ENCODE measurements at places on chromosomes 11 and 22.

GRCh38 chr11:128707681-128708080 lies 13.8 kb downstream of the FLI1 start:
- DNase-seq: no peak

DNA sequence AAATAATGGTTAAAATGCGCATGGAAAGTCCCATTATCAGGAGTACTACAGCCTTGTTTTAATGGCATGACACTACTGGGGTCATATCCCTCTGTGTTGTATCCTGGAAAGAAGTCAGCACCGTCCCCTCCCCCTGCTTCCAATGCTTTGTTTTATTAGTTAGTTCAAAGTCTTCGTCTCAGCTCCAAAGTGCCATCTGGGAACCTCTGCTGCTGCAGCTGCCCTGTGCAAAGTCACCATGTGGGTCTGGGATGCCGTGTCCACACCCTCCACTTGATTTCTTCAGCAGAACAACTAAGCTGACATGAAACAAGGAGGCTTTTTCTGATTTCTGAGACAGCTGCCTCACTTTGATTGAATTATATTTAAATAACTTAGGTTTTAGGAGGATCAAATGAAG lies 29.5 kb upstream of the NCAM1 start:
- no peak for DNase-seq

DNA sequence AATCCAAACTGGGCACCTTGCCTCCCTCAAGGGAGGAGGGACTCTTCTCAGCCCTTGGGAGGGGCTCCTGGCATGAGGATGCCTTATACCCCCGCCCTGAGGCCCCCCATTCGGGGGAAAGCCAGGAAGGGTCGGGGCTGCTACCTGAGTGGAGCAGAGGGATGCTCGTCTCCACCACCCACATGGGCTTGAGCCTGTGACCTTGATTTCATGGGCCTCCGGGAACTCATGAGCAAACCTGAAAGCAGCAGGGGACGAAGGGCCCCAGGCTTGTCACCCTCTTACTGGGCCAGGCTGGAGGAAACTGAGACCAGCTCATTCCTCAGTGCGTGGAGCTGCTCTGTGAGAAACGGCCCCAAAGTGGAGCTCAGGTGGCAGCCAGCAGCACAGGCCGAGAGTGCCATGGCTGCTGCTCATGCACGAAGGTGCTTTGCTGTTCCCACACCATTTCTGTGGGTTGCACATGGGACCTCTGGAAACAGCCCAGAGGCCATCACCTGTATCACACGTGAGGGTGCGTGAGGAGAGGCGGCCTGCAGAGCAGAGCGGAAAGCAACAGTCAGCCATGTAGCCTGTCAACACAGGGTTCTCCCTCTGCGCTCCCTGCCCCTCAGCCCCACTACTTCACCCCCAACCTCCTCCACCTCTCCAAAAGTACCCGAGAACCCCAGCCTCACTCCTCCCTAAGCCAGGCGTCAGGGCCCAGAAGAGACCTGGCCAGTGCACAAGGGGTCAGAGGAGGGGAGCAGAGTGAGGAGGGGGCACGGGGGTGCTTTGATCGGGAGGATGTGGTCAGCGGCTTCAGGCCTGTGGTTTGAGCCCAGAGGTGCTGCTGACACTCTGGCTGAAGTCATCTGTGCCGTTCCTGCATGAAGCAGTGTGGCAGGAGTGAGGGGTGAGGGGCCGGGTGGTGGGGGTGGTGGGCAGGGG lies 14.1 kb upstream of the IL2RB start:
- no peak for DNase-seq

DNA sequence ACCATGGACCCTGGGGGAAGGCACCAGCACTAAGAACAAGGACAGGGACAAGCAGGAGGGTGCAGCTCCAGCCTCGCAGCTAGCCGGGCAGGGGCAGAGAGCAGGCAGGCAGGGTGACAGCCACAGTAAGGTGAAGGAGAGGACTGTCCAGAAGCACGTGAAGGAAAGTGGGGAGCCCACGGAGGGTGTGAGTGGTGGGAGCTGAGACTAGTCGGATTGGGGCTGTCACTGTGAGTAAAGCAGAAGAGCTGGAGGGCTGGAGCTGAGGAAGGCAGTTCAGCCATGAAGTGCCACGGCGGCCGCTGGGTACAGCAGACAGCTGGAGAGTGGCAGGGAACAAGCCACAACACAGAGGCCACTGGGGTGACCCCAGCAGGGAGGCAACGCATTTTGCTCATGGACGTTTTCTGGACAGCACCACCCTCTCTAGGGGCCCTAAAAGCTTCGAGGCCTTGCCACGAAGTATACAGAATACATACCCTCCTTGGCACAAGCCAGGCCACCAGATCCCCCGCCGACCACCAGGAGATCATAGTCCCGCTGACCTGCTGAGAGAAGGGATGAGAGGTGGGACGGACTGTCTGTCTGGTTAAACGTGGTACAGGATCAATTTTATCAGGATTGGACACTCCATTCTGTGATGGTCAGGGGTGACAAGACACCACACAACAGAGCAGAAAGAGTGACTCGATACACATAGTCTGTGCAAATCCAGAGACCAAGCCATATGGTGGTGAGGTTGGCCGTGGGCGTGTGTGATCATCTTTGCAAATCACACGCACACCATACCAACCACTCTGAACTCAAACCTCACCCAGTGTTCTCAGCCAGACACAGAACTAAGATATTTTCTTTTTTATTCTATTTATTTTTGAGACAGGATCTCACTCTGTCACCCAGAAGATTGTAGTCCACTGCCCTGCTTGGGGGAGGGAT lies 10.8 kb upstream of the COMT start:
- no peak for DNase-seq

- no peak for DNase-seq
Observed at GRCh38 chr22:44439356-44440223, 58.4 kb downstream of the RTL6 start.

GRCh38 chr11:67694875-67695555 lies 20.6 kb upstream of the ALDH3B2 start:
- no peak for DNase-seq

- DNase-seq: no peak
Observed at GRCh38 chr11:93875637-93876036, 25.2 kb upstream of the VSTM5 start.

DNA sequence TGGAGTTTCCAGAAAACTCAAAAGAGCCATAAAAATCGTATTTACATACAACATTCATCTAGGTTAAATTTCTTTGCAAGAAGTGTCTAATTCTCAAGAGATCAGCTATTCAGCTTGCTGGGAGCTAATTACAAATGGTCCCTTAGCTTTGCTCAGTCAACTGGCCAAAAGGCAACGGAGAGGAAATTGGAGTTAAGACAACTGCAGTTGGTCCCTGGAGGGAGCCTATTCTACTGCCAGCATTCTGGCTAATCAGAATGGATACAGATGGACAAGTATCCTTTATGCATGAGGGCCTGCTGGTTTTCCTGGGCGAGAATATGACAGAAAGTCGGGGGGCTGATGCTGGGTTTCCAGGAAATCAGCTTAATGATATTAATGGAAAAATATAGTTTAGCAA lies 45.5 kb downstream of the KCNJ1 start:
- no peak for DNase-seq

- no peak for DNase-seq
Observed at GRCh38 chr11:71432761-71433647, 15.2 kb downstream of the DHCR7 start.

DNA sequence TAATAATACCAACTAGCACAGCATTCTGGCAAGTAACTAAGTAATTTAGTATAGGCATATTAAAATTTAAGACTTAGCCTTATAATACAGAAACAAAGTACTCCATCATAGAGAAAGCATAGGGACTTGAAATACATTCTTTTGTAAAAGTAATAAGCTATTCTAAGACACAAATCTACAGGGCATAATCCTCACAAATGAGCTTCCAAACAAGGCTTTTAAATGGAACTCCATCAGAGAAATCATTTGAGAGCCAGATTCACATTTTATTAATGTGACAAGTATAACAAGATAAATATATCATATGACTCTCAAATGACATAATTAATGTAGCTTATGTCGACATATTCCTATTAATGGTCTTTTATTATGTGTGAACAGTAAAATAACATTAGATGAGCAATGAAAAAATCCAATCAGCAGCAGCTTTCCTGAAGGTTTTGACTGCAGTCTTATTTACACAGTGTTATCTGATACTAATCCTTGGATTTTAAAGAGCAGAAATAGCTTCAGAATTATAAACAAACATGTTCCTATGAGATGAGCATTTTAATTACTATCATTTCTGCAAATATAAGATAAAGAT lies 241.4 kb downstream of the TTC28 start:
- DNase-seq: no peak

DNA sequence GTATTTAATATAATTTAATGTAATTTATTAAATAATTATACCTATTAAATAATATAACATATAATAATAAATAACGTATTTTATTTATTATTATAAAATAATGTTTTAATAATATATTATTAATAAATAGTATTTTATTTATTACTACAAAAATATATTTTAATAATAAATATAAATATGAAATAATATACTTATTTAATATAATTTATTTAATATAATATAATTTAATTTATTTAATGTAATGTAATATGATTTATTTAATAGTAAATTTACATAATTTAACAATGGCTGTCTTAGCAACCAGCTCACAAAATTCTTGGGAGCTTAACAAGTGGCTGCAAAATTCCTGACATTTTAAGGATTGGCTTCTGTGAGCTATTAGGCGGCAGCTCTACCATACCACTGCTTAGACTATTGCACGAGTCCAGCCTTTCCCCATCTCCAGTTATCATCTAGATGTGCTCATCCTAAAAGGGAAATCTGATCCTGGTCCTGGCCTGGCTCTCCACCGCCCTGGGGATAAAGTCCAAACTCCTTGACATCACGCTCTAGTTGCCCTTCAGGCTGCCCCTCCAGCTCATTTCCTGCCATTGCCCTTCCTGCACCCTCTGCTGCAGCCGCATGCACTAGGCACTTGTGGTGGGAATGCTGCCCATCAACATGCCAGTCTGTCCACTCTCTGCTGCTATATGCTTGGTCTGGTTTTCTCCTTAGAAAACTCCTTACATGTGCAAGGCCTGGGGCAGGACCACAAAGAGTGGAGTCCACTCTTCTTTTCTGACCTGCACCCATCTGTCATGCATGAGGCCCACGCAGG lies 9.8 kb downstream of the MMP20 start:
- DNase-seq: no peak

GRCh38 chr11:13010749-13011465 lies 1.8 kb downstream of the RASSF10 start:
- no peak for DNase-seq
